ENCODE measurements at places on chromosomes 1 and 21. TPM values are rescaled to one million over a fixed set of nuclear protein-coding genes. Genes with fewer than 3 reads are reported as not detected.

DNA sequence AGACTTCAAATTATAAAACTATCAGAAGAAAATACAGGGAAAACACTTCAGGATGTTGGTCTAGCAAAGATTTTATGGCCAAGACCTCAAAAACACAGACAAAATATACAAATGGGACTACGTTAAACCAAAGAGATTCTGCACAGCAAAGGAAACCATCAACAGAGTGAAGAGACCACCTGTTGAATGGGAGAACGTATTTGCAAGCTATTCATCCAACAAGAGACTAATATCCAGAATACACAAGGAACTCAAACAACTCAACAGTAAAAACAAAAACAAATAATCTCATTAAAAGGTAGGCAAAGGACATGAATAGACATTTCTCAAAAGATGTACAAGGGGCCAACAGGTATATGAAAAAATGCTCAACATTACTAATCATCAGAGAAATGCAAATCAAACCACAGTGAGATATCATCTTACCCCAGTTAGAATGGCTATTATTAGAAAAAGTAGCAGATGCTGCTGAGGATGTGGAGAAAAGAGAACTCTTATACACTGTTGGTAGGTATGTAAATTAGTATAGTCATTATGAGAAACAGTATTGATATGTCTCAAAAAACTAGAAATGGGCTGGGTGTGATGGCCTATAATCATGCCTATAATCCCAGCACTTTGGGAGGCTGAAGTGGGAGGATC is 112.6 kb downstream of the LRIG2 start:
- H3K4me3 ChIP-seq, result no peak overlapping the region
- H3K4me1 ChIP-seq, result no peaks in the 10 kb centered on the region
- no peak overlapping the region for H3K27ac ChIP-seq
- H3K36me3 ChIP-seq, result no peaks in the 10 kb centered on the region
- H3K27me3 ChIP-seq, result peaks cover 4% of the 10 kb centered on the region

DNA sequence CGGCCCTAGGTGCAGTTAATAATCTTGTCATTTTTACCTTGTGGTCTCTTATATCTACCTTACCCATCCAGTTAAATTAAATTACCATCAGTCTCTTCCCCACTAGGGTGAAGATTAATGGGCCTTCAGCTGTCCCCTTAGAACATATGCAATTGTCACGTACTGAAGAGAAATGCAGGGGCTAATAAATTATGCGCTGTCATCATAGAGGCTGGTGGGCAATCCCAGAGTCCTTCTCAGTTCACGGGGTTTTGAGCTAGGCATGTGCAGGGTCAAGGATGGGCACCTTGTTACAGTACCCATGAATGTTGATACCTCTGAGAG is 35.8 kb downstream of the HLX start:
- no peak overlapping the region for H3K27ac ChIP-seq
- no peaks in the 10 kb centered on the region for H3K4me1 ChIP-seq
- DNase-seq, result no peak
- peaks cover 3% of the 10 kb centered on the region for H3K27me3 ChIP-seq
- no peak overlapping the region for H3K4me3 ChIP-seq

- peaks cover 38% of the 10 kb centered on the region for H3K4me1 ChIP-seq
- no peaks in the 10 kb centered on the region for H3K36me3 ChIP-seq
- no peak overlapping the region for H3K4me3 ChIP-seq
- H3K27ac ChIP-seq, result no peak overlapping the region
Measured at GRCh38 chr1:183043872-183044854, 20.9 kb downstream of the LAMC1 start.

DNA sequence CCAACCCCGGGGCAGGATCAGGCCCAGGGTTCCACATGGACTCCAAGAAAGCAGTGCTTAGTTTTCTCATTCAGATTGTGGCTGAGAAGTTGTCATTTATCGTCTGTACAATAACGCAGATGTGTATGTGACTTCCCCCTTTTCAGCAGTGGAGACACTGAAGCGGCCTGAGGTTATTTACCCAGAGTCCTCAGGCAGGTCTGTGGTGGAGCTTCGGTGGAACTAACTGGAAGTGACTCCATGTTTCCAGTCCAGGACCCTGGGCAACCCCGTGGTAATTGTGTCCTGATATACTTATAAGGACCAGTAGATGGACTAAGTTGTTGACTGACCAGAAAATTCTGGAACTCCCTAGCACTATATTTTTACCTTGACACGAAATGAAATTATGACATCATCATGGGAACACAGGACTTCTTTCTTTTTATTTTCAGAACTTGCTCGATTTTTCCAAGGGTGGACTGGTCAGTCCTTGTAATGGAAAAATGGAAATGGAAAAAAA is 1.0 kb upstream of the IER5 start:
- H3K36me3 ChIP-seq, result peaks cover under 1% of the 10 kb centered on the region
- peaks cover 17% of the 10 kb centered on the region for H3K4me1 ChIP-seq
- H3K4me3 ChIP-seq, result no peak overlapping the region
- no peak overlapping the region for H3K27ac ChIP-seq
- no peaks in the 10 kb centered on the region for H3K27me3 ChIP-seq
- no peak for DNase-seq

The PLA2G2C gene
- total RNA-seq, result not detected

The RGSL1 gene
- not detected for total RNA-seq

The SPRR2F gene
- not detected for total RNA-seq

All from endothelial cell of umbilical vein (primary cell).